ENCODE measurements at places on chromosomes 2 and 18.

DNA sequence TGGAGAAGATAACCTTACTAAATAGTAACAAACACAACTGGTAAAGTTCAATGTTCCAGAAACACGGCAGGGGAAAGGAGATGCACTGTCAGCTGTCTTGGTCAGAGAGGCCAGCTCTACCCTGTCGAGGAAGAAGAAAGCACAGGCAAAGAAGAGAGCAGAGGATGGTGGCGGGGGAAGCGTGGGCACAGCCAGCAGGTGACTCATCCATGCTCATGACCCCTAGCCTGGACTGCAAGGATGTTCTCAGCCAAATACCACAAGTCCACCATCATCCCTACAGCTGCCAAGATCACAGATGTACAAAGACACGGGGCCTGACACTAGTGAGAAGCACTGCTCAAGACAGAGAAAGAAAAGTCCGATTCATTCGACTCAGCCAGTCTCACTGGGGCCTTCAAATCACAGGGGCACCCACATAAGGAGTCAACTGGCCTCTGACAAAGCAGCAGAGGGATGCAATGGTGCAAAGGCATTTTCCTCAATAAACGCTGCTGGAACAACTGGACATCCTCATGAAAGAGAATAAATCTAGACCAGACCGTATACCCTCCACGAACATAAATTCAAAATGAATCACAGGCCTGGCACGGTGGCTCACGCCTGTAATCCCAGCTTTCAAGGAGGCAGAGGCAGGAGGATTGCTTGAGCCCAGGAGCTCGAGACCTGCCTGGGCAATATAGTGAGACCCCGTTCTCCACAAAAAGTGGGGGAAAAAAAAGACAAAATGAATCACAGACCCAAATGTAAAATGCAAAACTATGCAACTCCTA lies 5.6 kb downstream of the DTYMK start:
- peak; percentile 79 for DNase-seq

DNA sequence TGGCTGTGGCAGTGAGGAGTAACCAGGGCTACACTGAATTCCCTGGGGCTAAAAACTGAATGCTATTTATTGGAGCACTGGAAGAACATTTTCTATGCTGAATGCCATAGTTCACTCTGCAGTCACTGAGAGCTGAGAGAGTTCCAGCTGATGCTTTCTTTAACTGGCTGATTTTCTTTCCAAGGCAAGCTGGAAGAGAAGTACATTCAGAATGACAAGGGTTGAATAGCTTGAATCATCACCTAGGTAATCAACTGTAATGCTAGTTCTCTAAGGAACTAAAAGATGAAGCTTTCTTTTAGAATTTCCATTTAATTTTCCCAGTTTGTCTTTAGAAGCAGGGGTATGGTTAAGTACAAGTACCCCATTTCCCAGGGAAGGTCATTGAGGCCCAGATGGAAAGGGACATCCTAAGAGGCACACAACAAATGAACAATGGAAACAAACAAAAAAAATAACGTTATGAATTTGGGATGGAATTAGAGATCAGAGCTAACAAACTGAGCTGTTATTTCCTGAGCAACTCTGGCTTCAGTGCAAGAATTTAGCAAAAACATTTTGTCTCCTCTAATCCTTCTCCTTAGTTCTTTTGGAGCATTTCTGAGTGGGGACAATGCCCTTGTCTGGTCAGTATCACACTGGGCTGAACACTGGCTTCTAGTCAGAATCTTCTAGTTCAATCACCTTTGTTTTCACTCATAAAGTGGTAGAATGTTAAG lies 132.8 kb upstream of the REG3A start:
- DNase-seq, result no peak

- no peak for DNase-seq
Measured at GRCh38 chr2:24893934-24894333, 26.1 kb downstream of the ADCY3 start.

- no peak for DNase-seq
Measured at GRCh38 chr2:2640818-2641217, 309.7 kb upstream of the MYT1L start.

DNA sequence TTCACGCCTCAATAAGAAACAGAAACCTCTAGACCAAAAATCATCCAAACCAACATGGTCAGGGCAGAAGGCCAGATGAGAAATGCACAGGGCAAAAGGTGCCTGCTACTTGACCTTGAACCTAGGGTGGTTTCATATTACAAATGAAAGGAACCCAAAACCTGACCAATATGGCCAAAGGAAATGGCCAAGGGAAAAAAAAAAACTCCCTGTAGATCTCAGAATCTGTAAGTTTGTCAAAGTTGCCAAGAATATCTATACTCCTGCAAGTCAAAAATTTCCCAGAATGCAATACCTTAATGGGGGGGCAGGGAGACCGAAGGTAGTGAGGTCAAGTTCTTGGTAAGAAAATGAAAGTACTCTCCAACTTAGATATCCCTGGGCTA lies 47.2 kb downstream of the HIBCH start:
- DNase-seq, result no peak
